ENCODE measurements at places on chromosomes 2 and 18.

DNA sequence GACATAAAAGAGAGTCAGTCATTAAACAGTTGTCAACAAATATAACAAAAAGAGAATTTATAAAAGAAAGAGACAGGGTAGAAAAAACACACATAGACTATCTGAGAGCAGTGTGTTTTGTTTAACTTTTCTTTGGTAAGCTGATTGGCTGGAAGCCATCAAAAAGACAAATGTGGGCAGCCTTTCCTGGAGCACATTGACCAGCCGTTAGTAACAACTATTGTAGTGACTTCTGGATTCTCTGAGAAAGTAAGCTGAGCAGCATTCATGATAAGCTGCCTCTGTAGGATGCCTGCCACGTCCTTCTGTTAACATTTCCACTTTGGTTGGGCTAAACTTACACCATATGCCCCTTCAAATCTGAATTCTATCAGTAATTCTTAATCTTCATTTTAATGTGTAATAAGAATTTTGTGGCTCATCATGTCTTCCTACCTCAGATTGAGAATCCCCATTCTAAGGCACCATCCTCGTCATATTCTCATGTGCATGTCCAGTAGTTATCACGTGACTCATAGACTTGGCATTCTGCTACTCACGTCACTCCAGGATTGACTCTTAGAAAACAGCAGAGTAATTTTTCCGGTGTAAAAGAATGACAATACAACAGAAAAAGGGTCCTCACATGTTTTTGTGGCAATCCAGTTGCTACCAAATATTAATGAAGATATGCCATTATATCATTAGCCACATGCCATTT lies 43.4 kb upstream of the DNAJC10 start:
- peak; percentile 47 for DNase-seq

- no peak for DNase-seq
These were observed 66.7 kb upstream of the DNAJC10 start for GRCh38 chr2:182649316-182649715.

GRCh38 chr2:70143314-70144150 lies 47.3 kb downstream of the C2orf42 start:
- DNase-seq, result peak; percentile 80

- no peak for DNase-seq
These were observed 23.3 kb upstream of the NFATC1 start for GRCh38 chr18:79372461-79372860.

GRCh38 chr18:63140997-63141777 lies 178.4 kb downstream of the BCL2 start:
- no peak for DNase-seq

GRCh38 chr2:202100176-202100575 lies 27.1 kb downstream of the KIAA2012 start:
- no peak for DNase-seq

DNA sequence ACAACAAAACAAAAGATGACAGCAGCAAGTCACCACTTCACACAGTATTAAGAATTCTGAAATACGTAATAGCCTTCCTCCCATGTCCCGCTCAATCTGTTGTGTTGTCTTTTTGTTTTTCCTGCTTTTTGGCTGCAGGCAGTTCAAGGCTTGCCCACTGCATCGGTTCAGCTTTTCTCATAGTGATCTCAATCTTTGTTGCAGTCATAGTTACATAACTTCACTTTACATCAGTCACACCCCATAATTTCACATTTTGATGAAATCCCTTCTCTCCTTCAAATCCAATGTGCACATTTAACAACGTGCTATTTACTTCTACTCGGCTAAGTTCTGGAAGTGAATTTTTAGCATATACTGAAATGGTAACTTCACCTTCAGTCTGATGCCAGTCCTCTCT lies 33.8 kb upstream of the HAAO start:
- no peak for DNase-seq

GRCh38 chr2:48541666-48542389 lies 11.9 kb downstream of the STON1 start:
- no peak for DNase-seq

DNA sequence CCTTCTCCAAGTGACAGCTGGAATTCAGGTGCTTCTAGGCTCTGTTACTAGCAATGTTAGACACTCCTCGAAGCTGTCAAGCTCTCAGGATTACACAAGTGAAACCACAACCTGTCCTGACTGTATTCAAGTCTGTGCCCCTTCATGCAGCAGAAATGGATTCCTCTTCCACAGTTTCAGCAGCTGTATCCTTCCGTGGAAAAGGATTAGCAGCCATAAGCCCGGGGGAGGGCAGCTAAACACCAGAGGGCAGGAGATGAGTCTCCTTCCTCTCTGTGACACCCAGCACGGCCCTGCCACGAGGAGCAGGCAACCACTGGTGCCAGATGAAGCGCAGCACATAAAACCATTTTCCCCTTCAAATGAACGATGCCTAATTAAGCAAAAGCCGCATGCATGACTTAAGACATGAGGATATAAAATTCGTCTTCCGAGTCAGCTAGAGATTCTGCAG lies 1.2 kb downstream of the ST3GAL5 start:
- no peak for DNase-seq

DNA sequence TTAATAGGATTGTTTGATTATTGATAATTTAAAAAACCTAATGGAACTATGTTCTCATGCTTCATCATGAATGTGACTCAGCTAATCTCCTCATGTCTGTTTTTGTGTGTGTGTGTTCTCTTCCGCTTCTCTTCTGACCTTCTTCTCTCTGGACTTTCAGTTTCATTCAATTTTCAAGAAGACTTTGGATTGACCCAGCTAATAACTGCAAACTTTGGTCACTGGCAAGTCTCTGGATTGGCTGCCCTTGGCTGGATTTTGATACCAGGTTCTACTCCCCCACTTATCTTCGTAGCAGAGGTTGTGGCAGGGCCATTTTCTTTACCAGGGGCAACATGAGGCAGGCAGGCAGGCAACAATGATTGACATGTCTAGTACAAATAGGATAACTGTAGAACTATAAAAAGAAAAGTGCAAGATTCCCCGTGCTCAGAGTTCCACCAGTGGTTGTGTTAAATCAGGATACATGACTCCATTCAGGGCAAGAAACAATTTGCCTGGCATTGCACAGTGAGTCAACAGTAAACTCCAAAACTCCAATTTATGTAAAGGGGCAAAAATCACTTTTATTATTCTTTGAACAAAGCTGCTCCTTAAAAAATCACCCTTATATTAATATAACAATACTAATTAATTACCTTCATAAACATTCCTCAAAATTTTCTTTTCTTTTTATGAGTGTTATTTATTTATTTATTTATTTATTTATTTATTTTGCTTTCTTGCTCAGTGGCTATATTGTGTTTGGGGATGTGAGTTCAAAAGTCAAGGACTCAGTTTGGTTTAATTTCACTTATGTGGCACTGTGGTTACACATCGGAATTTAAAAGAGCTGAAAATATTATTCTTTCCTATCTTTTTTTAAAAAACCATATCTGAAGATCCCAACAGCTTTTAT lies 167.6 kb downstream of the RND3 start:
- DNase-seq, result no peak

Measured in HTR-8/SVneo (cell line).